ENCODE measurements at places on chromosomes 4 and X.
A peak's percentile ranks its signal among the peaks of the same experiment; 100 is the strongest.

GRCh38 chrX:73766431-73766795, 203.4 kb downstream of the CHIC1 start:
- DNase-seq = no peak

GRCh38 chr4:8168832-8169598, 10.4 kb upstream of the ABLIM2 start:
- no peak for DNase-seq

GRCh38 chr4:41145571-41146078, 68.7 kb downstream of the APBB2 start:
- DNase-seq = peak; percentile 42

GRCh38 chrX:130426531-130426930, 24.7 kb downstream of the RBMX2 start:
- no peak for DNase-seq

GRCh38 chr4:123031664-123032063, 109.3 kb upstream of the NUDT6 start:
- DNase-seq = no peak

DNA sequence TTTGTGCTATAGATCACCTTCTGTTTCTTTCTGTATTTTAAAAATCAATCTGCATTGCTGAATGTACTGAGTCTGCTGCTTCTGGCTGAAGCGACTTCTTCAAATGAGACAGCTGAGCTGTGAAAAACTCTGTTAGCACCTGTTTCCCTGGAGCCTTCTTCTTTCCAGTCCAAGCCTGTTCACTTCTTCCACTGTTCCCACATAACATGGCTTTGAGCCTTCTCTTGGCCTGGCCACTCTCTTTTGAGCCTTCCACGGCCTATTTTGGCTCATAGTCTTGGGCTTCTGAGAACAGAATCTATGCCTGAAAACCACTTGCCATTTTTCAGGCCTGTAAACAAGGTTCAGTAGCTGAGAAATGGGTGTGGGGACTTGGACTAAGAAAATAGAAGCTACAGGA, 132.9 kb upstream of the IGFBP7 start:
- DNase-seq = no peak

- DNase-seq = no peak
Observed at GRCh38 chr4:131316086-131316485, 1833.0 kb upstream of the PCDH10 start.

DNA sequence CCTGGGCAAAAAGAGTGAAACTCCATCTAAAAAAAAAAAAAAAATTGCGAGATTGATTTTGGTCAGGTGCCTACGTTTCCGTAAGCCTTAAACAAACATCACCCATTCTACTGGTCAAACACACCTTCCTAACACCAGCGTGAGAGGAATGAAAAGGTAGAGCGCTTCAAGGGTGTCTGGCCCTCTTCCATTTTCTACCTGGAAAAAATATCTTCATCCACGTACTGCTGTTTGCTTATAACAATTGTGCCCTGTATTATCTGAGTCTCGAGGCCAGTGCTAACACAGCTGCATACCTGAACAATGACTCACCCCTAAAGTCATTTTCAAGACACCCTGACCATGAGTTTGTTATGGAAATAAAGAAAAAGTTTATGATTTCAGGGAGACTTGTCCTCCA, 13.9 kb downstream of the TMSB4X start:
- peak; percentile 86 for DNase-seq

DNA sequence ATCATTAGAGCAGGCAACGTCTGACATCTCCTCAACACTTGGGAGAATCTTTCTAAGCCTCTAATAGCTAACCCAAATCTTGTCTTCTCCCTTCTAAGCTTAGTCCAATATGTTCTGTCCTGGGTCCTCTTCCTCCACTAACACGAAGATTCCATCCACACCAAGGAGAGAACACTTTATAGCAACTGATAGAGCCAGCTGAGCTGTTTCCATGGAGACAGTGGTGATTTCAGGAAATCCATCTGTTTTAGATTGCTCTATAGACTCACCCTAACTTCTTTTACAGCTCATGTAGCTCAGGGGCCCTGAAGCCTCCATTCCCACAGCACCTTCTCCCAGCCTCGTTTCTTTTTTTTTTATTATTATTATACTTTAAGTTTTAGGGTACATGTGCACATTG, 37.4 kb downstream of the SCD5 start:
- DNase-seq = no peak

- DNase-seq = no peak
Observed at GRCh38 chrX:116009861-116010710, 160.5 kb upstream of the AGTR2 start.

DNA sequence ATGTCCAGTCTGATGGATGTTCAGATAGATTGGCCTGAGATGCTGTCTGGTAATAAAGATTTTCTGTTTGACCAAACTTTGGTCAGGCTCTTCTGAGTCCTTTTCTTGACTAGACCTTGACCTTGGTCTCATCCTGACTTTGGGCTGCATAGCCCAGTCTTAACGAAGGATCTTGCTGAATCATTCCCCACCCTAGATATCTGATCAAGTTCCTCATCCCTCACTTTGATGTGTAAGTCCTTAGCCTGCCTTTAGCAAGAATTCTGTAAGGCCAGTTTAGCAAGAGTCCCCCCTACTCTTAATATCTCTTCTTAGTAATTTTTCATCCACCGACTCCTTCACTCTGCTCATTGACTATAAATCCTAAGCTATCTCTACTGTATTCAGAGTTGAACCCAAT, 244.4 kb upstream of the JADE1 start:
- DNase-seq = no peak

GRCh38 chrX:100658941-100659381, 15.0 kb downstream of the SRPX2 start:
- DNase-seq = peak; percentile 61

GRCh38 chrX:123801901-123802300, 58.0 kb upstream of the XIAP start:
- no peak for DNase-seq

- DNase-seq = no peak
Observed at GRCh38 chrX:45889471-45889870, 655.8 kb downstream of the ZNF674 start.

- DNase-seq = peak; percentile 34
Observed at GRCh38 chrX:153973127-153974002, 811 bp downstream of the TMEM187 start.

GRCh38 chr4:102601586-102602227, 100.5 kb downstream of the NFKB1 start:
- DNase-seq = no peak

- DNase-seq = no peak
Observed at GRCh38 chr4:113790478-113790877, 28.9 kb upstream of the CAMK2D start.

DNA sequence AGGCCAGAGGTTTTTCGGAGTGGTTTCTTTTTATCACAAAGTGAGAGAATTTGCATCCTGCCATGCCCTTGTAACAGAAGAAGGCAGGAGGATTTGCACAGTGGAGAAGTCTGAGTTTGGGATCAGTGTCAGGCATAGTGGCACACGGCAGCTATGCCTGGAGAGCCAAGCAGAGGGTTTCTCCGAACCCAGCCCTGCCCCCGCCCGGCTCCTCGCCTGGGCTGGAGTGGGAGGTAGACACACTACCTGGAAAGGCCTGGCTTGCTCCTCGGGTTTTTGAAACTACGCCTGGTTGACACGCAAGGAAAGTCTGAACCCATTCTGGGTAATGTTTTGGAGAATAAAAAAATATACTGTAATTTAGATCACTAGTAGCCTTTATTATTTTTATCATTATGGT, 1653.6 kb upstream of the TENM3 start:
- DNase-seq = no peak

GRCh38 chr4:174281182-174281737, 2.2 kb downstream of the FBXO8 start:
- DNase-seq = no peak

DNA sequence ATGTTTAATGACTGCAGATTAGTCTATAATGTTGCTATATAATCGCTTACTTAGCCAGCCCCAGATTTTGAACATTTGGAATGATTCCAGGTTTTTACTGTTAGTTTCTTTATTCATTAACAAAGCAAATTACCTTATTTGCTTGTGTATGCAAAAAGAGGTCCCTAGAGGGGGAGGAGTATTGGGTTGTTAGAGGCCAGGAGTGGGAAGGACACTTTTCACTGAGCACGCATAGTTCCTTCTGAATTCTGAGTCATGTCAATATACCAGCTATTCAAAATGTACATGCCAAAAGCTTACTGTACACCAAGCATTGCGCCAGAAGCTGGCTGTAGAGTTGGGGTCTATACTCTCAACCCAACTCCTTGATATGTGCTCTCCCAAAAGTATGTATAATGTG, 5.1 kb upstream of the DGAT2L6 start:
- DNase-seq = peak; percentile 13

GRCh38 chr4:121939690-121940089, 12.2 kb downstream of the TRPC3 start:
- DNase-seq = no peak

GRCh38 chr4:173051716-173052115, 116.9 kb upstream of the GALNT7 start:
- DNase-seq = no peak

DNA sequence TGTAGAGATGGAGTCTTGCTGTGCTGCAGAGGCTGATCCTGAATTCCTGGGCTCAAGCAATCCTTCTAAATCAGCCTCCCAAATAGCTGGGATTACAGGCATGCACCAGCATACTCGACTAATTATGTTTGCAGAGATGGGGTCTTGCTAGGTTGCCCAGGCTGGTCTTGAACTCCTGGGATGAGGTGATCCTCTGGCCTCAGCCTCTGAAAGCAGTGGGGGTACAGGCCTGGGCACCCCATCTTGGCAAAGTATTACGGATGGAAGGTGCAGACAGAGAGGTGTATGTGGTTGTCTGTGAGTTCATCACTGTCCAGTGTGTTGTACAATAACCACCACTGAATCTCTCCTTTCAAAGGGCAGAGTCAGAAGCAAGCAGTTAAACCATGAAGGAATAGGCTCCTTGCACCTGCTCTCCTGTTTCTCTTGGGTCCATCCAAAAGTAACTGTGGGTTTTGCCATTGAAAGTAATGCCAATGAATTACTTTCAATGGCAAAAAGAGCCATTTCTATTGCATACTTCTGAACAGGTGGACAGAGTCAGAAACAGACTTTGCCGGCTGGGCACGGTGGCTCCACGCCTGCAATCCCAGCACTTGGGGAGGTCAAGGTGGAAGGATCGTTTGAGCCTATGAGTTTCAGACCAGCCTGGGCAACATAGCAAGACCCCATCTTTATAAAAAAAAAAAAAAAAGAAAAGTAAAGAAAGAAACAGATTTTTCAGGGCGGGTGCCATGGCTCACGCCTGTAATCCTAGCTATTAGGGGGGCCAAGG, 7.0 kb upstream of the AKAP17A start:
- no peak for DNase-seq

DNA sequence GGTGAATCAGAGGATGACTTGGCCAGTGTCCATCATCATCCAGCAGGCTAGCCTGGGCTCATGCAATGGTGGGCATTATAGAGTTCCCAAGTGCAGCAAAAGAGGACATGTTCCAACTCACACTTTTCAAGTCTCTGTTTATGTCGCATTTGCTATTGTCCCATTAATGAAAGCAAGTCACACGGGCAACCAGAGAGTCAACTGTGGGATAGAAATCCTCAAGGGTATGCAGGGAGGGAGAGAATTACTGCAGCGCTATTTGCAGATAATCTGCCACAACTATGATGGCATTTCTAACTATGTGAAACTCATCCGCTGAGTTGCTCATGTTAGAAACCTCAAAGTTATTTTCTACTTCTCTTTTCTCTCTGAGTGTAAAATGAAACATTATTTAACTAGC, 78.5 kb upstream of the TAB3 start:
- no peak for DNase-seq

GRCh38 chr4:11105715-11106114, 323.0 kb downstream of the HS3ST1 start:
- DNase-seq = no peak

DNA sequence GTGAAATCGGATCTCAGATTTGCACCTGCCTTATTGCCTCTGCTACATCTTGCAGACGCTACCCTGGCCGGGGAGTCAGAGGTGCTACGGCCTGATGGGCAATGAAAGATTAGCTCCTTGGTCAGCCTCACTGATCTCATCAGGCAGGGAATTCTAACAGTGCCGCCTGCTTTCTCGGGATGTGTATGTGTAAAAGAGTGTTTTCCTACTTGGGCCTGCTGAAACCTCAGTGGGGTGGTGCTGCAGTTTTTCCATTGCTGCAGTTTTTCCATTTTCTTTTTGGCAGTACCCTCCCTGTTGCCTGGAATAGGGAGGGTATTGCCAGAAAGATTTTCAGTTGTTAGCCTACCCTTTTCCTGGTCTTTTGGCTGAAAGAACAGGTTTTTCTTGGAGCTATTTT, 117.5 kb downstream of the CDKL5 start:
- DNase-seq = no peak

DNA sequence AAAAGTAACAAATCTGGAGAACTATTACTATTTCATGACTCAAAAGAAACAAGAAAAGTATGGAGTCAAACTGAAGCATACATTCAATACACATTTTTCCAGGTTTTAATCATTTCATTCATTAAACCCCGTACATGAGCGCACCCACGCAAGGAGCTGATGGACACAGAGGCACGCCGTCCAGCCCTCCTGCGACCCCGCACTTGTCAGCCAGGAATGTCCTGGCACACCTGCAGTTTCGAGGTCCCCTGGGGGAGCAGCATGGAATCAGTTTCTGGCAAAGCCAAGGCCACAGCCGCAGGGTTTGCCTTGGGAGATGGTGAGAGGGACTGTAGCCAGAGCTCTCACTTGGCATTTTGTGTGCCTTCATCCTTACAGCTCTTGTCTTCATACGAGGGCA, 12.8 kb upstream of the SLC2A9 start:
- no peak for DNase-seq

DNA sequence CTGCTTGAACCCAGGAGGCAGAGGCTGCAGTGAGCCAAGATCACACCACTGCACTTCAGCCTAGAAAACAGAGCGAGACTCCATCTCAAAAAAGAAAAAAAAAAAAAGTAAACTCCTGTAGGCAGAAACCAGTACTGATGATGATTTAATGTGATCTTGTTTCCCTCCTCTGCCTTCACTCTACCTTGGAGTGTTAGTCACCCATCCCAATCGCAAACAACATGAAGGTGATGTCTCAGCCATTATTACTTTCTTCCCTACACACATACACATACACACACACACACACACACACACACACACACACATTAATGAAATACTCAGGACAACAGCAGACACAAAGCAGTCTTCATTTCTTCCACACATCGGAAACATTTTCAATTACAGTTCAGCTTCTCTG, 15.6 kb downstream of the XKRX start:
- no peak for DNase-seq

DNA sequence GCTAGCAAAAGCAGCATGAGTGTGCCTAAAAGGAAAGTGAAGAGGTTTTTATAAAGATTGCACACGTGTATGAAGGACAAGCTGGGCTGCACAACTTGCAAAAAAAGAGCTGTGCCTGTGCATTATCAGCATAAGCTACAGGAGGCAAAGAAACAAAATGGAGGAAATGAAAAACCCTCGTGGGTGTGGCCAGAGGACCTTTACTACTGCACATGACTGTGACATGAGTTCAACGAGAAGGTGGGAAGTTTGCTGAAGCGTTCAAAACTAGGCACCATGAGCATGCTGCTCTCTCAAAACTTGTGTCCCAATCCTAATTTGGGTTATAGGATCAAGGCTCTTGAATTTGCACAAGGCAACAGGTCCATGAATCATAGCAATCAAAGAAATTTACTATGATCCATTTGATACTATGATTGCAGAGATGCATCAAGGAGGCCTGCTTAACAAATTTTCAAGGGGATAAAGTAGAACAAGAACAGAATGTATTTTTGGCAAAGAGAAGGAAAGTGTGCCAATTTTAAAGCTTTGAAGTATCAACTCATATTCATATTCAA, 38.1 kb upstream of the CXorf38 start:
- DNase-seq = no peak

- DNase-seq = no peak
Observed at GRCh38 chr4:152009031-152009670, 248.3 kb upstream of the GATB start.

Data from choroid plexus epithelial cell (primary cell).